ENCODE measurements at places on chromosomes 12 and 14. TPM values are rescaled to one million over a fixed set of nuclear protein-coding genes. Genes with fewer than 3 reads are reported as not detected.
A peak's percentile ranks its signal among the peaks of the same experiment; 100 is the strongest.

GRCh38 chr14:99529899-99530298 lies 48.7 kb downstream of the CCNK start:
- no peak for DNase-seq
- H3K4me1 ChIP-seq, result peaks cover 12% of the 10 kb centered on the region
- H3K27ac ChIP-seq, result no peak overlapping the region
- no peaks in the 10 kb centered on the region for H3K27me3 ChIP-seq
- H3K36me3 ChIP-seq, result no peaks in the 10 kb centered on the region

DNA sequence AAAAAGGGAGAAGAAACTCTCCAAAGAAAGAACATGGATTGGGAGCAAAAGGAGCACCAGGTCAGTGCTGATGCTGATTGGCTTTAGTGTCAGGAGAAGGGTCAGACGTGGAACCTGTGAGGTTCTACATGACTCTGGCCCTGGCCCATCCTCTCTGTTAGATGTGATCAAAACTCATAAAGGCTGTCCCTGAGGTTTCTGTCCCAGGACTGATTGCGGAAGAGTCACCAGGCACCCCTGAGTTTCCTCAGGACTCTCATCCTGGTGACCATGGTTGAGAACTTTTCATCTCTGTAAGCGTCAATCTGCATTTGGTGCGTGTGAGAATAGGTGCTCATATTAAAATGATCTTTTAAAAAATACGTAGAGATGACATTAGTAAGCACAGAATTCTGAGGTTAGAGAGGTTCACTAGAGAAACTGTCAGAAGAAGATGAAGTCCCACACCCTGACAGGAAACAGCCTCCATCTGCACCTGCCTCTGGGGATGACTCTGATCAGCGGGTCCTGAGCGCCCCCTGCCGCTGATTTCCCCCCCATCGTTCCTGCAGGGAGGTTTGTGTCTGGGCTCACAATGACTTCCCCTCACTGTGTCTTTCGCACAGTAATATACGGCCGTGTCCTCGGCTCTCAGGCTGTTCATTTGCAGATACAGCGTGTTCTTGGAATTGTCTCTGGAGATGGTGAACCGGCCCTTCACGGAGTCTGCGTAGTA lies 741.8 kb downstream of the TMEM121 start:
- peaks cover 3% of the 10 kb centered on the region for H3K27me3 ChIP-seq
- H3K27ac ChIP-seq, result no peak overlapping the region
- H3K4me3 ChIP-seq, result no peak overlapping the region
- DNase-seq, result peak; percentile 48
- no peaks in the 10 kb centered on the region for H3K4me1 ChIP-seq

- peaks cover 41% of the 10 kb centered on the region for H3K4me1 ChIP-seq
- H3K27ac ChIP-seq, result peak overlapping the region; percentile 80
- no peak for DNase-seq
- H3K27me3 ChIP-seq, result no peaks in the 10 kb centered on the region
- H3K36me3 ChIP-seq, result no peaks in the 10 kb centered on the region
Measured at GRCh38 chr12:64685050-64685449, 74.2 kb downstream of the GNS start.

DNA sequence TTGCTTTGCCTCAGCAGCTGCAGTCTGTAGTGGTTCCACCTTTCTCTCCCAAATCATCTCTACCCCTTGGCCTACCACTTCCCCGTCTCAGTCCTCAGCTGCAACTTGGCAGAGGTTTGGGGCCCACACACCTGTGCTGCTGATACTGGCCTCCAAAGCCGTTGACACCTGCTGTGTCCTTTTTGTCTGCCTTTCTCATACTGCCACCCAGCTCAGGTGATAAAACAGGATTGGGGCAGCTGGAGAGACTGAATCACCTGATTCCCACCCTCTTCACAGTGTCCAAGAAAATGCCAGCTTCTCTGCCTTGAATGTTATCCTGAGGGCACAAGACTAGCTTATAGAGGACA lies 103.7 kb downstream of the ETV6 start:
- no peak overlapping the region for H3K4me3 ChIP-seq
- peak overlapping the region; percentile 81 for H3K27ac ChIP-seq
- peaks cover 27% of the 10 kb centered on the region for H3K4me1 ChIP-seq

- H3K36me3 ChIP-seq, result peaks cover 2% of the 10 kb centered on the region
- no peaks in the 10 kb centered on the region for H3K27me3 ChIP-seq
- no peaks in the 10 kb centered on the region for H3K4me1 ChIP-seq
- no peak overlapping the region for H3K27ac ChIP-seq
Measured at GRCh38 chr14:43410631-43411030, 1096.5 kb downstream of the FSCB start.

- H3K27me3 ChIP-seq, result no peaks in the 10 kb centered on the region
- no peak overlapping the region for H3K4me3 ChIP-seq
- no peak overlapping the region for H3K27ac ChIP-seq
- H3K4me1 ChIP-seq, result no peaks in the 10 kb centered on the region
- H3K36me3 ChIP-seq, result no peaks in the 10 kb centered on the region
- no peak for DNase-seq
Measured at GRCh38 chr12:69123919-69124638, 115.3 kb upstream of the CPSF6 start.

Gene SYT10
- total RNA-seq, result not detected

Gene CLEC6A
- not detected for total RNA-seq

Gene ADAM21
- not detected for total RNA-seq

Gene KRT81
- total RNA-seq, result not detected

Gene TRIM9
- total RNA-seq, result 21.3 TPM

All from transverse colon (tissue), 4 donors.